ENCODE measurements at places on chromosomes 2 and 18.

GRCh38 chr2:64327510-64328414, 126.2 kb upstream of the LGALSL start:
- peak; percentile 64 for DNase-seq

- no peak for DNase-seq
Observed at GRCh38 chr2:241454837-241455485, 53.4 kb downstream of the STK25 start.

GRCh38 chr2:145124085-145124484, 604.2 kb upstream of the ZEB2 start:
- no peak for DNase-seq

DNA sequence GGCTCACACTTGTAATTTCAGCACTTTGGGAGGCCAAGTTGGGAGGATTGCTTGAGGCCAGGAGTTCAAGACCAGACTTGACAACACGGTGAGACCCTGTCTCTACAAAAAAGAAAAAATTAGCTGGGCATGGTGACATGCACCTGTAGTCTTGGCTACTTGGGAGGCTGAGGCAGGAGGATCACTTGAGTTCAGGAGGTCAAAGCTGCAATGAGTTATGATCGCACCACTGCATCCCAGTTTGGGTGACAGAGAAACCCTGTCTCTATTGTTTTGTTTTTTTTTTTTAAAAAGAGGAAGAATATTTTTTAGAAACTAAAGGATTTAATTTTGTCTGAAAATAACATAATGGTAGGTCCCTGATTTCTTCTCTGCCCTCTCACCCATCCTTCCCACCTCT, 79.4 kb upstream of the TMEM200C start:
- no peak for DNase-seq

GRCh38 chr2:113888641-113889470, 1.0 kb upstream of the ACTR3 start:
- DNase-seq, result no peak

GRCh38 chr18:70135604-70136003, 69.9 kb downstream of the RTTN start:
- peak; percentile 71 for DNase-seq

GRCh38 chr2:217463402-217464075, 539.3 kb downstream of the TNS1 start:
- DNase-seq, result no peak

GRCh38 chr2:75074228-75074627, 115.8 kb downstream of the POLE4 start:
- no peak for DNase-seq

DNA sequence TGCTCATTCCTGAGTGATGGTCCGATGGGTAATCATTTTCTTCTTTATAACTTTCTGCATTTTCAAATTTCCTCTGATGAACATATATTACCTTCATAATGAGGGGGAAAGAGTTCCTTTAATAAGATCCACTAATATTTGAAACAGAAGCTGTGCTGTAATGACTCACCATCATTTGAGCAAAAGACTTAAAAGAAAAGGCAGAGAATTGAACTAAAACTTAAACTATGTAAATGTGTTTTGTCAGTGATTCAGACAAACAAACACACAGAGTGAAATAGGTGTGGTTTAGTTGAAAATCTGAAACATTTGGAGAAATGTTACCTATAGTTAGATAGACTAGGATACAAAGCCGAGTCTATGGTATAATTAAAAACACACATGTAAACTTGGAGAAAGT, 209.6 kb downstream of the STK39 start:
- DNase-seq, result no peak

GRCh38 chr2:72271766-72272641, 124.3 kb upstream of the CYP26B1 start:
- no peak for DNase-seq

DNA sequence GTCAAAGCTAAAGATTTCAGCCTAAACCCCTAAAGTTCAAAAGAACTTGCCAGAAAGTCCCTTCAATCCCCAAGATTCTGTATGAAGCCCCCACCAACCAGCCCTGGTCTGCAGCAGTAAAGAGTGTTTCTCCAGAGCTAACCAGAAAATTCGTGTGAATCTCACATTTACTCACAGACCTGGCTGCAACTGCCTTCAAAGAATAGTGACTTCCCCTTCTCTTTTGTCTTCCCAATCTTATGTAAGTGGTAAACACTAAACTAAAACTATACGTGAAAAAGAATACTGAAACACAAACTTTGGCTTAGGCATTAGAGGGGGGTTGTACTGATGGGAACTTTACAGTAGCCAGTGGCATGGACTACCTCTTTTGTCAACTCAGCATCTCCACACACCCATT, 50.6 kb upstream of the SETBP1 start:
- no peak for DNase-seq

GRCh38 chr2:156589381-156590079, 153.4 kb downstream of the GPD2 start:
- DNase-seq, result peak; percentile 40

GRCh38 chr2:51595836-51596235, 563.9 kb upstream of the NRXN1 start:
- DNase-seq, result no peak

GRCh38 chr2:206918263-206918662, 21.1 kb upstream of the CPO start:
- no peak for DNase-seq

GRCh38 chr2:64067326-64067725, 48.1 kb upstream of the VPS54 start:
- DNase-seq, result no peak

DNA sequence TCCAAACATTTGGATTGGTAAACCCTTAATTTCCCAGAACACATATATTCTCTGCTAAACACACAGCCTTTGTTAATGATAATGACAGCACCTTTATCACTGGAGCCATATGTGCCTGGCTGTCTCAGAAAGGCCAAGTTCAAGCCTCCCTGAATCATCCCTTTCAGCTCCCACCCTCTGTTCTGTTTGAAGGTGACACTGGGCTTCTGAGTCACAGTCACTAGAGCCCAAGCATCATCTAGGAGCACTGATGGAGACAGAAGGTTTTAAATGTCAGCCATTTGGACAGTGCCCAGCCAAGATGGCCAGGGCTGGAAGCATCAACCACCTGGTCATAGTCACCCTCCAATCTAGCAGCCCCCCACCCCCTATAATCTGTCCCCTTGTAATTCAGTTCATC, 80.6 kb downstream of the NRP2 start:
- no peak for DNase-seq

- no peak for DNase-seq
Observed at GRCh38 chr18:43155842-43156241, 40.4 kb upstream of the RIT2 start.

DNA sequence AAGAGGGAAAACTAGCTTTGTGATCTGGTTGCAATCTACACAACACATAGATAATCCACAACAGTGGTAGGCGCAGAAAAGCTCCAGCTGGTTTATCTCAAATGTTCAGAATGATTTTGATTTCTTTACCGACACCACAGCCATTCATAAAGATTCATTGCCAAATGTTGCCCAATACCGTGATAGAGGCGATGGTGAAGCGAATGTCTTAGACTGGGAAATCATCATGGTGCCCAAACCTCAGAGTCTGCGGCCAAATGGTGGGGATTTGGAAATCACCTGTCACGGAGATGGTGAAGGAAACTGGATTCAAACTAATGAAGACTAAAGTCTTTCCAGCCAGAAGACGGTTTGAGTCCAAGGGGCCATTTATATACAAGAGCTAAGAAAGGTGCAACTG, 48.5 kb upstream of the CCDC150 start:
- DNase-seq, result no peak

GRCh38 chr2:171726847-171727450, 39.7 kb downstream of the DYNC1I2 start:
- no peak for DNase-seq

- no peak for DNase-seq
Observed at GRCh38 chr2:186197955-186198354, 288.1 kb upstream of the ZC3H15 start.

DNA sequence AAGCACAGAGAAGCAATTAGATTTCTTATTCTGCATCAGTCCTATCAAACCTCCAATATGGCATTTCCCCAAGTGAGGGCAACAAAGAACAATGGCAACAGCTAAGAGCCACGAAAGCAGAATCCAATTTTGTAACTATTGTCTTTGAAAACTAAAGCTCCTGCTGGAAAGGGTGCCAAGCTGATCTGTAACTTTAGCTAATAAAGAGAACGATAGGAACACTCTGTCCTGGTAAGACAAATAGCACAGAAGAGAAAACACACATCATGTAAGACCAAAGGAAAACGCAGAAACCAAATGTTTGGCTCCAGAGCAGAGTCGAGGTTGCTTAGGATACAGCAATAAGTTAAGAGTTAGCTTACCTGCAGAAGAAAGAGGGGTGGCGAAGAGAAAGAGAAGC, 160.5 kb downstream of the STK39 start:
- no peak for DNase-seq

Measured in suppressor macrophage treated with lipopolysaccharide for 4 hours (primary cell).